ENCODE measurements at places on chromosomes 1 and 21.
A peak's percentile ranks its signal among the peaks of the same experiment; 100 is the strongest.

- peak; percentile 91 for DNase-seq
Measured at GRCh38 chr1:151716771-151717631, at the start of gene CELF3. Gene CELF3, minus strand, starts transcription at chr1:151716803. Its CDS starts 783 bp downstream, at chr1:151716020.

GRCh38 chr1:119700326-119700725 lies 11.4 kb upstream of the PHGDH start:
- no peak for DNase-seq

DNA sequence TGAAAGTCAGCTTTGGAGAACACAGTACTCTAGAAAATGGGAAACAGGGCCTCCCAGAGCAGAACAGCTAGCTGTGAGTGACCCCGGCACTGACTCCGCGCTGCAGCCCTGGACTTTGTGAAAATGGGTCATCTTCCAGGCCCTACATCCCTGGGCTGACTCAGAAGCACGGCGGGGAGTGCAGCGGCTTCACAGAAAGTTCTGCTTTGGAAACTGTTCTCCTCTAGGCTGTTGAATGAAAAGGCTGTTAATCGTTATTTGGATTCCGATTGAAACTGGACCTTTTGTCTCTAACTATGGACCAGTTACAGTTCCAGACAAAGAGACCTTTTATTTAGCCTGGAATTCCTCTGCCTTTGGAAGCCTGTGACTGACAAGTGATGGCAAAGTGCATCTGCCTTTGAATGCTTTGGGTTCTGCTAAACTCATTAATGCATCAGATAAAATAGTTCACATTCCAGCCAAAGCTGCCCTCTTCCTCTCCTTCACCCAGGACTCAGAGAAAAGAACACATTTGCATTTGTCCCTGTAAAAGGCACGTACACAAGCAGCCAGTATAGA lies 144.9 kb upstream of the HOOK1 start:
- DNase-seq: no peak

DNA sequence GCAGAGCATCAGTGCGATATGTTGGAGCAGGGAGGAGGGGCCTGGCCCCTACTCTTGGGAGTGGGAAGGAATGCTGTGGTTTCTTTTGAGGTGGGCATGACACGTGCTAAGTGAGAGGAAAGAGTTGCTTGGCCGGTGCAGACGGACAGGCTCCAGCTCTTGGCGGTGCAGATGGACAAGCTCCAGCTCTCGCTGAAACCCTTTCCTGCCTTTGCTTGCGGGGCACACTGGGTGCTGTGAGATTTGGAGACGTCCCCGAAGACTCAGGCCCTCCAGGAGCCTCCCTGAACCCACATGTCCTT lies 15.9 kb downstream of the PDXK start:
- no peak for DNase-seq

DNA sequence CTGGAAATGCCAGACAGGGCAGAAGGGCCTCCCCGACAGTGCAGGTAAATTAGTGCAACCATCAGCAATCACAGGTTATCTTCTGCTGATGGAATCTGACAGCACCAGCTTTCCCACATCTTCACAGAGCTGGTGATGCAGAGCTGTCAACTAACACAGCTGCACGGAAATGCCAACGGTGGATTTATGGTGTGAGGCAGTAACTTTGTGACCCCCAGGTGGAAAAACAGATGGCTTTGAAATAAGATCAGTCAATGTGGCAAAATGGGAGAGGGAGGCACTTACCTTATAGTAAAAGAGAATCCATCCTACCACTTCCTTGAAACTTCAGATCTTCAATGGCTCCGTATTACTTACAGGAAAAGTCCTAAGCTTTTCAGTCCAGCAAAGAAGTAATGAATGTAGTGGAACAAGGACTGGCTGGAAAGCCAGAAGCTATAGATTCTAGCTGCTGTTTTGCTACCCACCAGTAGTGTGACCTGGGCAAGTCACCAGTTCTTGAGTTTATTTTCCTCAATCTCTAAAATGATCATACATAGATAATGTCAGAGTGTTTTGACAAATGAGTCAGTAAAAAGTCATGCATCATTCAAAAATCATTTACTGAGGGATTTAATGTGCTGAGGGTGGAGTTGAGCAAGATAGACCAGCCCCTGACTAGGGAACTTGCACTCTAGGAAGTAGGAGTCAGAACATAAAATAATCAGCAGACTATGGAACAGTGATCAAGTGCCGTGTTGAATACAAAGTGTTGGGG lies 245.7 kb upstream of the JUN start:
- no peak for DNase-seq

All from NCI-H1436 treated with DMSO at 0.1 percent for 48 hours (cell line).